ENCODE measurements at places on chromosomes 11 and 22.

- no peak for DNase-seq
Measured at GRCh38 chr11:47469361-47470179, 20.6 kb upstream of the RAPSN start.

DNA sequence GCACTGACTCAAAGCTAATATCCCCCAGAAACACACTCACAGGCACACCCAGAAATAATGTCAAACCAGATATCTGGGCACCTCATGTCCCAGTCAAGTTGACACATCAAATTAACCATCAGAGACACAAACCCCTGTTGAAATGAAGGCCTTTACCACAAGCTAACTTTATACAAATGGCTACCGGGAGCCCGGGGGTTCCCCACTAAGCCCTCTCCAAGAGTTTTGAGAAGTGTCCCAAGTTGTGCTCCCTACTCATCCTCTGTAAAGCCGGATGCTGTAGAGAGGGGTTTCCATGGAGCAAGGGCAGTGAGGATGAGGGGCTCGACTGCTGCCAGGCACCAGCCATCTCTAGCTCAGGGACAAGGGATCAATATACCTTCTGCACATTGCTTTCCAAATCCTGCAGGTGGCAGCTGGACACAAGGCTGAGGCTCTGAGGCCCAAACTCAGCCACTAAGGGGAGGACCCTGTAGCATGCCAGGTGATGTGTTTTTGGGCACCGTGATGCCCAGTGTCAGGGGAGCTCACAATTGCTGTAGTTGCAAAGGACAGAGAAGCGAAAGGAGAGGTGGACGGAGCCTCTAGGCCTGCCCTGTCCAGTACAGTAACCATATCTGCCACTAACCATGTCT is 145.7 kb downstream of the TTC17 start:
- no peak for DNase-seq

GRCh38 chr11:84270466-84270865 is 984.3 kb upstream of the CCDC90B start:
- DNase-seq = no peak

- no peak for DNase-seq
Measured at GRCh38 chr22:41308544-41308947, 7.2 kb downstream of the ZC3H7B start.

DNA sequence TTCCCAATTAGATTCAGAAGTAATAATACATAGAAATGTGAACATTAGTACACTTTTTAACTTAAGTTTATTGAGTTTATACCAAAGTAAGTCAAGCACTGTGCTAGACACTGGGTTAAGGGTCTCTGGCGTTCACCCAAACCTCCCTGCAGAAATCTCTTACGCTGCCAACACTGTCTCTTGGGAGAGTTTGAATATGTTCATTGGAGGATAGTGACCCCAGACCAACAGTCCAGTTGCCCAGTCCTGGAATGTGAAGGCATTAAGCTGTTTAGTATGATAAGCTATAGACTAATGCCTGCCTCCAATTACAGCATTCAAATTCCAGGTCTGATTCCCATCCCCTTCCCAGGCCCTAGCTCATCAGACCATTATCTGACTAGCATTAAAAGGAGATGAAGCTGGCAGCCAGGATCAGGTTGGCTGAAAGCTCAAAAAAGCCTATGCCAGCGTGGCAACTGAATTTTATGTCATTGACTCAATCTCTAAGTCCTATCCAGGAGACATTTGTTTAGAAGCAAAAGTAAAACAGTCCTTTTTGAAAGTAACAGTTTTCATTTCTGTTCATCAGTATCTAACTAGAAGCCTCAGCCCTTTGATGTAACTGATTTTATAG is 77.8 kb downstream of the SFI1 start:
- no peak for DNase-seq

DNA sequence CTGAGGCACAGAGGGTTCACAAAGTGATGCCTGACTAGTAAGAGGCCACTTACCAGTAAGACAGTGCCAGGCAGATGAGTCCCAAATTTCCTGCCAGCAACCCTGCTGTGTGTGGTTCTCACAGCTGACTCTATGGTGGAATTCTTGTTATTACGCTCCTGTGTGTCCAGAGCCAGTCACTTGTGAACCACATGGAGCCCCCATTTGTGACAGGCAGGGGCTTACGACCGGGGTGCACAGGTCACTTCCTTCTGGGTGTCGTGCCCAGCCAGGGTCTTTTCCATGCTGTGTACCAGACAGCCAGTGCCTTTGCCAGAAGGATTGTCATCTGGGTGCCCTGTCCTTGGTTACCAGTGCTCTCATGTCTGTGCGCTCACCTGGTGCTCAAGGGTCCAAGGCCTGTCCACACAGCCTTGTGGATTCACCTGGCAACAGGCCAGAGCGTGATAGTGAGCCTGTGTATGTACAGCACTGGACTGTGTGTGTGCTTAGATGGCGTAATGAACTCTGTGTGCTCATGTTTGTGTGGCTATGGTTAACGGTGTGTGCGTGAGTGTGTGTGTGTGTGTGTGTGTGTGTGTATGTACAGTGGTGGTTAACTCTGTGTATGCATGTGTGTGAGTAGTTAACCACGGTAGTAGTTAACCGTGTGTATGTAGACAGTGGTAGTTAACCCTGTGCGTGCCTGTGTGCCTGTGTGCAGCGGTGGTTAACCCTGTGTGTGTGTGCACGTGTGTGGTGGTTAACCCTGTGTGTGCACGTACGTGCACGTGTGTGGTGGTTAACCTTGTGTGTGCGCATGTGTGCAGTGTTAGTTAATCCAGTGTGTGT is 18.6 kb downstream of the GRAMD4 start:
- DNase-seq = no peak

DNA sequence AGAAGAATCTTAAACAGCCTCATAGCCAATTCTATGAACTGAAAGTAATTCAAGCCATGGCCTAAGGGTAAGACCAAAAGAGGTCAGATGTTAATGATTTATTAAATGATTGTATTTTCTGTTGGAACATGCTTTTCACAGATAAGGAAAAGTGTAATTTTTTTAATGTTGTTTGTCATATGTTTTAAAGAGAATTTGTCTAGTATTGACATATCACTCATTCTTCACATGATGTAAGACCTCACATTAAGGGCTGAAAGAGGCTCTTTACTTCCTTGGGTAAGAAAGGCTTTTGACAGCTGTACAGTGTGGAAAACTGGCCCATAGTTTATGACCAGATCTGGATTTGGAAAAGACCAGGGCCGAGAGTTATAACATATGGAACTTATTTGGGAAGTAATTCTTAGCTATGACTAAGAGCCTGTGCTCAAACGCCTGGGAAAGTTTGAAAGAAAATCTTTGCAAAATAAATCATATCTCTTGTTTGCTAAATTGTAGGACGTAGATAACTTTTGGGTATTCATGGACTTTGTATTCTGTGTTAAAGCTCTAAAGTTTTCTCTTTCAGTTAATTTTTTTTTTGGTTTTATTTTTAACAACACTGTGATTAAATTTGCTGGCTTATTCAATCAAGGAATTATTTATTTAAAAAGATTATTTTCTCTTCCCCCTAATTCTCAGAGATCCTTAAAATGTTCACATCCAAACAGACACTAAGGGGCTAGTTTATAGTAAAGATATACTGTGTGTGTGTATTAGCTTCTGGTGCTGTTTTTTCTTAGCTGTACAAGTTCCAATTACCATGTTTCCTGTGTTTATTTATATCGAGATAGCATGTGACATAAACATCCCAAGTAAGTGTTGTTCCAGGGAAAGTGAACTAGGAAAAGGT is 162.2 kb downstream of the ARHGAP42 start:
- DNase-seq = no peak

DNA sequence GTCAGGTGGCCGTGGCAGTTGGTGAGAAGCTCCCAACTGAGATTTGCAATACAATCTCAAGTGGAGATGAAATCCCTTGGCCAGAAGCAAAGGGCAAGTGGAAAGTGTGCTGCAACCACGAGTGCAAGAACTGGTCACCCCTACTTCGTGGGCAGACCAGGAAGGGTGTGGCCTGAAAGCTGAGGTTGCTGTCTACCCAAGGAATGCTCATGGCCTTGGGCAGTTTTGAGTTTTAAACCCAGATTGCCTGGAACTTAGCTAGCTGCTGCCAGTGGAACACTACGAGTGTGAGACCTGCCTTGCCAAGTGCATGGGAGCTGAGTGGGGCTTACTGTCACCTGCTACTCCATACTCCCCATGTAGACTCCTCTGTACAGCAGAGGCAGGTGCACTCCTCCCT is 113.3 kb upstream of the FAT3 start:
- DNase-seq = no peak
